T-helper 17 cell (primary cell): ENCODE measurements at places on chromosomes 2 and 18. TPM values are rescaled to one million over a fixed set of nuclear protein-coding genes. Genes with fewer than 3 reads are reported as not detected.

DNA sequence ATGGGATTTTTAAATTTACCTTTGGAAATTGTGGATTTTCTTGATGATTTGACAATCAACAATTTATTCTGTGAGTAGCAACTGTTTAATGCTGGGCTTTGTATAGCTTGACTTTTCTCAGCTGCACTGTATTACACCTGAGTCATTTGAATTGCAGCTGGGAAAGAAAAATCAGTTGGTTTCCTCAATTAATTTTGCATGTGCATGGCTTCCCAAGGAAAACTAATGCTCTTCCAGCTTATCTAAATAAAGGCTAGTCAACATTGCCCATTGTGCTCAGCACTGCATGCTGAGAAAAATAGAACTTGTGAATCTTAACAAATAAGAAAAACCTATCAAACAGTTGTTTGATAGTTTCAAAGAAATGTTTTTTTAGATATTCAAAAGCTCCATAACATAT lies 268.3 kb upstream of the CDH20 start:
- H3K27ac ChIP-seq = no peak overlapping the region
- H3K4me1 ChIP-seq = no peaks in the 10 kb centered on the region
- no peaks in the 10 kb centered on the region for H3K27me3 ChIP-seq
- no peaks in the 10 kb centered on the region for H3K36me3 ChIP-seq
- no peak overlapping the region for H3K4me3 ChIP-seq
- DNase-seq = no peak

DNA sequence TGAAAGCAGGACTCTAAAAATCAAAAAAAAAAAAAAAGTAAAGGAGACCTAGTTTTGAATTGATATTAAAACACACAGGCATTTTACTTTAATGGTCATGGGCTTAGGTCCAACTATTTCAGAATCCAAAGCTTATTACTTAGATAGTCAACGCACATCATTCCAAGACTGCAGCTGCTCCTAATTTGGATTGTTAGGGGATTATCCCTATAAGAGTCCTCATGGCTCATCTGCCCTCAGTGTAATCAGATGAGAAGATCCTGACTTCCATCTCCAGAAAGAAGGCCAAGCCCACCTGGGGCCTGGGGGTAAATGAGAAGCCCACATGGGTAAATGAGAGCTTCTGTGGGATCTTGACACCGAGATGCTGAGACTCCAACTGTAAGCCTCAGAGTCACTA lies 424.2 kb downstream of the NRXN1 start:
- H3K4me3 ChIP-seq = no peak overlapping the region
- H3K4me1 ChIP-seq = no peaks in the 10 kb centered on the region
- no peak overlapping the region for H3K27ac ChIP-seq
- no peaks in the 10 kb centered on the region for H3K27me3 ChIP-seq
- H3K36me3 ChIP-seq = no peaks in the 10 kb centered on the region
- no peak for DNase-seq

The XIRP2 gene
- total RNA-seq = 1.2 TPM

DNA sequence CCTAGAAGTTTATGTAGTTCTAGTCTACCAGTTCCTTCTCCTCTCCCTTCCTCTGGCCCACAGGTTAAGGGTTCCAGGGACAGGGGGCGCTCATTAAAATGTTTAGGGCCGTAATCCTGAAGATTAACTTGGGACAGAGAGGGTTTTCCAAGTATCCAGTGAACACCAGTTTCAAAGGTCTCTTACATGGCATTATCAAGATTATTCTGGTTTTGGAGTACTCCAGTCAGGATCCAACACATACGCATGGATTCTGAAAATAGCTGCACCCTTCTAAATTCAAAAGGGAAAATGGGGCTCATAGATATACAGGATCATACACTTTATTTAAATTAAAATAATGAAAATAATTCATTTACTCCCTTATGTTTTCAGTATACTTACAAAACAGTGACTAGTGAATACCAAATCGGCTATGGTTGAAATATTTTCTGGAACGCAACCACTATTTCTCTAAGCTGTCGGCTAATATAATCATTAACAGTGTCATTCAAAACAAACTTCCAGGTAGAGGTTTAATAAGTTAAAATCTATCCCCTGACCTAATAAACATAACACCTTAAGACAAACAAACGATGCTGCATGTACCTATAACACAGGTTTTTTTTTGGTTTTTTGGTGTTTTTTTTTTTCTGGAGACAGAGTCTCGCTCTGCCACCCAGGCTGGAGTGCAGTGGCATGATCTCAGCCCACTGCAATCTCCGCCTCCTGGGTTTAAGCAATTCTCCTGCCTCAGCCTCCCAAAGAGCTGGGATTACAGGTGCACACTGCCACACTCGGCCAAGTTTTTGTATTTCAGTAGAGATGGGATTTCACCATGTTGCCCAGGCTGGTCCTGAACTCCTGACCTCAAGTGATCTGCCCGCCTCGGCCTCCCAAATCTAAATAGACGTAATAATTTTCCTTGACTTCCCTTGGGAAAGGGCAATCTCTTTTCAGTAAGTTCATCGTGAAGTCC lies 44.7 kb downstream of the MGAT4A start:
- peaks cover 4% of the 10 kb centered on the region for H3K36me3 ChIP-seq
- peaks cover 59% of the 10 kb centered on the region for H3K4me1 ChIP-seq
- no peak overlapping the region for H3K4me3 ChIP-seq
- no peak for DNase-seq
- H3K27me3 ChIP-seq = no peaks in the 10 kb centered on the region

GRCh38 chr18:68176901-68177300 lies 538.0 kb downstream of the TMX3 start:
- H3K27me3 ChIP-seq = no peaks in the 10 kb centered on the region
- DNase-seq = no peak
- H3K27ac ChIP-seq = no peak overlapping the region
- H3K36me3 ChIP-seq = no peaks in the 10 kb centered on the region
- H3K4me1 ChIP-seq = no peaks in the 10 kb centered on the region

The RBMS1 gene
- 110 TPM for total RNA-seq

- peaks cover 15% of the 10 kb centered on the region for H3K4me1 ChIP-seq
- no peaks in the 10 kb centered on the region for H3K27me3 ChIP-seq
Observed at GRCh38 chr2:85438201-85439024, 19.9 kb downstream of the SH2D6 start.

DNA sequence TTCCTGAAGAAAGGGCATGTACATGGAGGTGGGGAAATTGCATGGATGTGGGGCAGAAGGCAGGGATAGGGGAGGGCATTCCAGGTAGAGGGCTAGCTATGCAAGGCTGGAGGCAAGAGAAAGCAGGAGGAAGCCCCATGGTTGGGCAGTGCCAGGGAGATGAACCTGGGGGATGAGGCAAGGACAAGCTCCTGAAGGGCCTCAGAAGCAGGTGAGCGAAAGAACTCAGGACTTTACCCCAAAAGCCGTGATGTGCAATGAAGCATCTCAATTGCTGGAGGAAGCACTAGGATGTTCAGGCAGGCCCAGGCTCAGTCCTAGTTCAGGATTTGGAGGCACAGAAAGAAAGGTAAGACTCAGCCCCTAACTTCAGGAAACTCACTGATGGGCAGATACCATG lies 117.0 kb upstream of the EPAS1 start:
- H3K27ac ChIP-seq = no peak overlapping the region
- no peak overlapping the region for H3K4me3 ChIP-seq
- no peak for DNase-seq
- H3K27me3 ChIP-seq = no peaks in the 10 kb centered on the region
- H3K4me1 ChIP-seq = peaks cover 14% of the 10 kb centered on the region

The CHRND gene
- not detected for total RNA-seq

DNA sequence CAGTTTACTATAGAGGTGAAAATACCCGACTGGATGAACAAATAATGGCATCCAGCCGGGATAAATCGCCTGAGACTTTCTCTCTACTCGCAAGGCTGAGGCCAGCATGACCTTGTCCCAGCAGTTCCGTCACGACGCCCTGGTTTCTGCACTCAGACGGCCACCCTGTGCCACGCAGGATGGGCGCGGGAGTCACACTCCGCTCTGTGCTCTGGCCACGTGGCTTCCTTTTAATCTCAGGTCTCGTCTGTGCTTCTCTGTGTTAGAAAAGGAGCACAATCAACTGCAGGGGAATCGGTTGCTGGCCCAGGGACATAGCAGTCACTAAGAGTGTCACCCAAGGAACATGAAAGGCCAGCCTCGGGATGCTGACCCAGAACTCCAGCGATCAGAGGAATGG lies 194.7 kb upstream of the PXDN start:
- H3K4me3 ChIP-seq = no peak overlapping the region
- H3K36me3 ChIP-seq = no peaks in the 10 kb centered on the region
- no peak overlapping the region for H3K27ac ChIP-seq

The NGEF gene
- not detected for total RNA-seq

The COL3A1 gene
- 0.12 TPM for total RNA-seq

- peaks cover 2% of the 10 kb centered on the region for H3K36me3 ChIP-seq
- DNase-seq = no peak
- H3K27ac ChIP-seq = peak overlapping the region; percentile 73
- H3K27me3 ChIP-seq = no peaks in the 10 kb centered on the region
- no peak overlapping the region for H3K4me3 ChIP-seq
- peaks cover 20% of the 10 kb centered on the region for H3K4me1 ChIP-seq
Observed at GRCh38 chr2:201404699-201405280, 46.5 kb downstream of the TRAK2 start.

- no peak for DNase-seq
- peaks cover 9% of the 10 kb centered on the region for H3K36me3 ChIP-seq
- H3K4me3 ChIP-seq = no peak overlapping the region
Observed at GRCh38 chr2:28165087-28165635, 227.5 kb upstream of the FOSL2 start.

DNA sequence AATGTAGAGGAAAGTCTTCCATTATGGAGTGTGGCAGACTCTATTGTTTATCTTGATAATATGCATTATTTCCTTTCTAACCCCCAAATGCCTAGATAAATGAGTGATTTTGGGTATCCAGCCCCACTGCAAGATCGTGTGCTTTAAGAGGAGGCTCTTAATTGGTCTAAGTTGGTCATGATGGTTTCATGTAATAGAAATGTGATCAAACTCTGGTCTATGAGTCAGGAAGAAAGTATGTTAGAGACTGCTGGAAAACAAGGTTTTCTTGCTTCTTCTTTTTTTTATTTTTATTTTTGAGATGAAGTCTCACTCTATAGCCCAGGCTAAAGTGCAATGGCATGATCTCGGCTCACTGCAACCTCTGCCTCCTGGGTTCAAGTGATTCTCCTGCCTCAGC lies 344.5 kb upstream of the TNP1 start:
- H3K27me3 ChIP-seq = peaks cover 27% of the 10 kb centered on the region
- DNase-seq = no peak
- no peaks in the 10 kb centered on the region for H3K36me3 ChIP-seq
- no peak overlapping the region for H3K4me3 ChIP-seq
- no peaks in the 10 kb centered on the region for H3K4me1 ChIP-seq

- H3K4me3 ChIP-seq = peak overlapping the region; percentile 54
- H3K36me3 ChIP-seq = peaks cover 7% of the 10 kb centered on the region
- H3K27ac ChIP-seq = peak overlapping the region; percentile 90
- no peak for DNase-seq
Observed at GRCh38 chr18:13353084-13353823, 134.7 kb downstream of the LDLRAD4 start.

GRCh38 chr18:9704233-9705118 lies 3.6 kb upstream of the RAB31 start:
- no peak overlapping the region for H3K27ac ChIP-seq
- DNase-seq = no peak
- no peak overlapping the region for H3K4me3 ChIP-seq

GRCh38 chr2:232276733-232277313 lies 101.7 kb upstream of the ALPP start:
- H3K36me3 ChIP-seq = peaks cover 22% of the 10 kb centered on the region
- no peak overlapping the region for H3K4me3 ChIP-seq
- H3K27ac ChIP-seq = no peak overlapping the region
- DNase-seq = no peak
- peaks cover 13% of the 10 kb centered on the region for H3K4me1 ChIP-seq

DNA sequence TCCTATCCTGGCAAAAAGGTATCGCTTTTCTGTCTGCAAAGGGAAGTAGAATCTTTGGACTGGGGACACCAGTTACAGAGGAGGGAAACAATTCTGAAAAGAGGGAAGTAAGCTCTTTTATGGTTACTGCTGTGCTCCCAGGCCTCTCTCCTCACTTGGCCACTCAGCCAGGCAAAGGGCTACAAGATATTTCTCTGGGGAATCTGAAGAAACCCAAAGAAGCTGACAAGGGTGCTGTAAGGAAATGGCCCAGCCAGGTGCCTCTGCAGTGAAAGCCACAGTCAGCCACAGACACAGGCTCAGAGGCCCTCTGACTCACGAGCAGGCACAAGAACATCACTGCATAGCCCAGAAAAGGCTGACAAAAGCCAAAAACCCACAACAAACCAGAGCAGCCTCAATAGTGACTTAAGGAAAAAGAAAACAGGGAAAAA lies 5.8 kb downstream of the HDLBP start:
- peak overlapping the region; percentile 84 for H3K4me3 ChIP-seq
- no peaks in the 10 kb centered on the region for H3K27me3 ChIP-seq
- no peaks in the 10 kb centered on the region for H3K36me3 ChIP-seq
- peak; percentile 47 for DNase-seq
- H3K4me1 ChIP-seq = peaks cover 50% of the 10 kb centered on the region

The LNPK gene
- total RNA-seq = 21.0 TPM

The SERPINB5 gene
- not detected for total RNA-seq

The POTEJ gene
- not detected for total RNA-seq

The EDAR gene
- total RNA-seq = 1.3 TPM

The CHRNA1 gene
- total RNA-seq = 0.63 TPM

GRCh38 chr2:21656330-21657075 lies 532.7 kb downstream of the TDRD15 start:
- no peaks in the 10 kb centered on the region for H3K36me3 ChIP-seq
- no peaks in the 10 kb centered on the region for H3K27me3 ChIP-seq
- DNase-seq = no peak

DNA sequence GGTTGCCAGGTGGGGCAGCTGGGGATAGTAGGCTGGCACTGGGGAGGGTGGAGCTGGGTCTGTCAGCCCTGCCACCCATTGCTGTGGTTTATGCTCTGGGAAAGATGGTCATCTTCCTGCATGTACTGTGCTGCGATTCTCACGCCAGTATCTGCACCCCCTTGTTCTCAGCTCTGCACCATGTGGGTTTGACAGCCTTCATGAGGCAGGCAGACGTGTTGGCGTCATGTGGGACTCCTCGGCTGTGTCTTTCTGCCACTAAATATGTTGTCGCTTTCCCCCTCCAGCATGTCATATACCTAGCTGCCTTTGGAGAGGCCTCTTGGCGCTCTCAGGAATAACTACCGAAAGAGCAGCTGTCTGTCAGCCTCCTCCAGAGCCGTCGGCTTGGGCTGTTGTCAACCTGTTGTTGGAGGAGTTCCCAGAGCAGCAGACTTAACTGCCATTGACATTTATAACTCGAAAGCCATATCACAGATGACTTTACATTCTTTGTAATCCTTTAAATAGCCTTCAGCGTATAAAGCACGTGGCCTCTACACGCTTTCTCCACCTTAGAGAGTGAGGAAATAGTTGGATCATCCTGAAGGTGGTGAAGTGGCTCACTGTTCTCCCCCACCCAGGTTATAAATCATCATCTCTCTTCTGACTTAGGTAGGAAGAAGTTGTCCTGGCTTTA lies 80.4 kb upstream of the MGAT5 start:
- no peak for DNase-seq
- peak overlapping the region; percentile 7 for H3K4me3 ChIP-seq
- H3K27me3 ChIP-seq = no peaks in the 10 kb centered on the region
- peaks cover 71% of the 10 kb centered on the region for H3K4me1 ChIP-seq
- peak overlapping the region; percentile 95 for H3K27ac ChIP-seq
